Suppressor macrophage treated with lipopolysaccharide for 1 hour (primary cell): ENCODE measurements at places on chromosomes 5 and 9.

DNA sequence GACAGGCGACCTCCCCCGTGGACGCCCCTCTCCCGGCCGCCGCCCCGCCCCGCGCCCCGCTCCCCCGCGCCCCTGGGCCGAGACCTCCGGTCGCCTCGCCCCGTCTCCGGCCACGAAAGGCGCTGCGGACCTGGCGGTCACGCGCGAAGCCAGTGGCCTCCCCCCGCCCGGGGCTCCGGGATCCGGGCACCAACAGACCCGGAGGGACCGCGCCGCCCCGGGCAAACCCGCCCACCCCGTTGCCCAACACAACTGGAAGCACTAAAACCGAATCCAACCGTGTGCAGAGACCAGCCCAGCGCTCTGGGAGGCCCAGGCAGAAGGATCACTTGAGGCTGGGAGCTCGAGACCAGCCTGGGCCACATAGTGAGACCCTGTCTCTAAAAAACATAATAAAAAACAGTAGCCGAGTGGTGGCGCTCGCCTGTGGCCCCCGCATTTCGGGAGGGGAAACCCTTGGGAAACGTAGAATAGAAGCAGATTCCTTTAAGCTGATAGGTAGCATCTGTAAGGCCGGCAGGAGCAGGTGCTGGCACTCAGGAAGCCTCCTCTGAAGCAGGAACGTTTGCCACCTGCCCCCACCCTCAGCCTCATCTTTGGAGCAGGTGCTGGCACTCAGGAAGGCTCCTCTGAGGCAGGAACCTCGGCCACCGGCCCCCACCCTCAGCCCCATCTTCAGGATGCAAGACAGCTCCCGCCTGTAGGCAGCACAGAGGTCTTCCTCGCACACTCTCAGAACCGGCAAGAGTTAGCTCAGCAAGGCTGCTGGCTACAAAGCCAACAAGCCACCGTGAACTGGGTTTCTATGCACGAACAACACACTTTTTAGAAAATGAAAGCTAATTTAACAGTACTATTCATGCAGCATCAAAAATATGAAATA lies 4.6 kb upstream of the SLC9A3 start:
- DNase-seq, result no peak

- DNase-seq, result peak; percentile 12
Observed at GRCh38 chr9:34079181-34079580, 30.5 kb upstream of the UBAP2 start.

GRCh38 chr5:3896098-3896497 lies 300.5 kb downstream of the IRX1 start:
- DNase-seq, result no peak

DNA sequence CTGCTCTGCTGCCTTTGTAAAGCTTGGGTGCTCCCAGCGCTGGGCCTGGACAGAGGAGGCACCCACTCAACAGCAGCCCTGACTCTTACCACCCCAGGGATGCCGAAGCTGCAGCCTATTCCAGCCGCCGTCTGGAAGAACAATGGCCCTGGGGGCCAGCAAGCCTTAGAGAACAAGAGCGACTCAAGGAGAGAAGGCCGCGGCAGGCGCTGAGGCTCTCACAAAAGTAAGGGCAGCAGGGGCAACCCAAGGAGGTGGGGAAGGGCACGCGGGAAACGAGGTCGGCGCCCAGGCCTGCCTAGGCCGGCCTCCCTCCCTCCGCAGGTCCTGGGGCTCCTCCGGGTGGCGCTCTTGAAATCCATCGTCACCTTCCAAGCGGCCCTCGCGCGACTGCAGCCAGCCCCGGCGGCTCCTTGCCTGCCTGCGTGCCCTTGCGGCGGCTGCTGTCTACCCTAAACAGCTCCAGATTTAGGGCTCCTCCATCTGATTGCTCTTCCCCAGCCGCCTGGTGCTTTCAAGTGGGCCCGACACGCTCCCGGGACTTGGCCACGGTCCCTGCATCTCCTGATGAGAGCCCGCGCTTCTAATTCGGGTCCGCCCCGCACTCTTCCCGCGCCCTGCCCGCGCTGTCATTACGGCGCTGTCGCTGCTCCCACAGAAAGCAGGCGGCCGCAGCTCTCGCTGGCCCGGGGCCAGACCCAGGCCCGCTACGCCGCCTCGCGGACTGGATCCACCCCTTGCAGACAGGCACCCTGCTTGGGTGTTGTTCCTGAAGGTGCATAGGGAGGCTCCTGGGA lies 213.3 kb downstream of the SEMA6A start:
- no peak for DNase-seq
